Effector CD8-positive, alpha-beta T cell (primary cell): ENCODE measurements at places on chromosomes 3 and 15.

GRCh38 chr15:33675246-33675645 is 293.1 kb upstream of the CHRM5 start:
- no peak for DNase-seq

- DNase-seq = no peak
These were observed 13.9 kb upstream of the APH1B start for GRCh38 chr15:63263519-63263918.

DNA sequence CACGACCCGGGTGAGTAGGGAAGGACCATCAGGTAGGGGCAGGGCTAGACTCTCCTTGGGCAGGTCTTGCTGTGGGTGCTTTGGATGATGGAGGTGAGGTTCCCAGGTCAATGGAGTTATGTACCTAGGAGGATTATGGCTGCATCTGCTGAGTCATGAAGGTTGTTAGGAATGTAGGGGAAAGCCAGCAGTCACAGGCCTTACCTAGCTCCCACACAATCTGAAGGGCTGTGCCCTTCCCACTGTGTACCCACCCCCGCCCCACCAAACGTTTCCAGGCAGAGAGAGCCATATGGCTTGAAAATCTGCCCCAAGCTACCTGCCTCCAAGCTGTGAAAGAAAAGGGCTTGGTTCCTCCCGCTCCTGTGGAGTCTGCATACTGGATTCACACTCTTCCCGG is 573.4 kb upstream of the DPPA4 start:
- DNase-seq = no peak

DNA sequence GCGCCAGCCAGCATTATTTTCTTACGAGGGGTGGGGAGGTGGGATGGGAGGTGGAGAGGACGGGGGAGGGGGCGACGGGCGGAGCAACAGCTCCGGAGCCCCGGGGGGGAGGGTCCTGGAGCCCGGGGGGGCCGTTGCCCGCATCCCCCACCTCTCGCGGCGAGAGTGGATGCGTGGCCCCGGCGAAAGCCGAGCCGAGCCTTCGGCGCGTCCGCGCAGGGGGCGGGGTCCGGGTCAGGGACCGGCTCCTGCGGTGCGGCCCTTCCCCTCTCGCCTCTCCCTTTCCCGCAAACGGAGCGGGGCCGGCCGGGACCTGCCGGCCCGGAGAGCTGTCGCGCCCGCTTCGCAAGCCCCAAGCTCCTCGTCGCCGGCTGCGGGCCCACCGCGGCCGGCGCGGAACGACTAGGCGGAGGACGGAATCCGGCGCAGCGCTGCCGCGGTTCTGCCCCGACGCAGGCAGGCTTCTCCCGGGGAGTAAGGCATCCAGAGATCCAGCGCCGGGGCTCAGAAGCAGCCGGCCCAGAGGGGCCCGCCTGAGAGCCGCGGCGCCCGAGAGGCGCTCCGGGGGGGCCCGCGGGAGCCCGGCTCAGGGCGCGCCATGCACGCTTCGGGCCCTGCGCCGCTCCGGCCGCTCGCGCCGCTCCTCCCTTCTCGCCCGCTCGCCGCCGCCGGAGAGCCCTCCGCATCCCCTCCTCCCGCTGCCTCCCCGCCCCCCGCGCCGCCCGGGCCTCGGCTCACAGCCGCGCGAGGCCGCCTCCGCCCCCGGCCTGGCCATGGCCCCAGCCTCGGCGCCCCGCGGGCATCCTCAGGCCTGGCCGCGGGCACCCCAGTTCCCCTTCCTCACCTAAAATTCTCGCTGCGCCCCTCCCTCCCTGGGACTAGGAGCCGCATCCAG is 459 bp upstream of the ADCY5 start:
- no peak for DNase-seq

DNA sequence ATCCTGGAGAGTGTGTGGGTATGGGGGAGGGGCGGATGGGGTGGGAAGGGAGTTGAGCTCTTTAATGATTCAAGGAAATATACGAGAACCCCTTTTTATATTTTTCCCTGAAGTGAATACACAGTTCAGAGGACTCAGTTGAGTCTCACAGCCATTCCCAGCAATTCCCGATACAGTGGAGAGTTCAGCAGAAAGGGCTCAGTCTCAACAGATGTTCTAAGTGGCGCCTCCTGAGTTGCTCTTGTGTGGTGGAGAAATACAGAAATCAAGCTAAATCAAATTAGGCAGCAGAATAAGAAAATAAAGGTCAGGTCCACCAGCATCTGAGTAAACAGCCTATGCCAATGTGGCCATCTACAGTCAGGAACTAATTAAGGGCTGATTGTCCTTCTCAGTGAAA is 372.1 kb downstream of the NR2F2 start:
- no peak for DNase-seq

- no peak for DNase-seq
These were observed 55.6 kb upstream of the ABHD10 start for GRCh38 chr3:111923095-111923771.

GRCh38 chr15:49031804-49032203 is 14.4 kb downstream of the SECISBP2L start:
- DNase-seq = no peak

DNA sequence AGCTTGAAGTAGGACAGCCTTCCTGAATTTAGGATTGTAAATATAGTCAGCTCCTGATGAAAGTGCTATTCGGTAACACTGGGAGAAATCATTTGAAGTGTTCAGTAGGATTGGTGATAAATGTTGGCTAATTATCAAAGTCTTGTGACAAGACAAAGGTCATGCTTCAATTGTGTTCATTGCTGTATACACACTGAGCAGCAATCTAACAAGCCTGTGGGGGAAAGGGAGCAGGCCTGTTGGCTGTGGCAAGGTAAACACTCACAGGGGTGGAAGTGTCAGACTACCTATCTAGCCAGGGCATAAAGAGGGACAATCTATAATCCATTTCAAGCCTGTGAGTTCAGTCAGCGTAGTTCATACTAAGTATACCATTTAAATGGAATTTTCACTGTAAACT is 111.0 kb upstream of the MANF start:
- DNase-seq = no peak

- no peak for DNase-seq
These were observed 78.3 kb downstream of the RSL24D1 start for GRCh38 chr15:55118344-55118870.

DNA sequence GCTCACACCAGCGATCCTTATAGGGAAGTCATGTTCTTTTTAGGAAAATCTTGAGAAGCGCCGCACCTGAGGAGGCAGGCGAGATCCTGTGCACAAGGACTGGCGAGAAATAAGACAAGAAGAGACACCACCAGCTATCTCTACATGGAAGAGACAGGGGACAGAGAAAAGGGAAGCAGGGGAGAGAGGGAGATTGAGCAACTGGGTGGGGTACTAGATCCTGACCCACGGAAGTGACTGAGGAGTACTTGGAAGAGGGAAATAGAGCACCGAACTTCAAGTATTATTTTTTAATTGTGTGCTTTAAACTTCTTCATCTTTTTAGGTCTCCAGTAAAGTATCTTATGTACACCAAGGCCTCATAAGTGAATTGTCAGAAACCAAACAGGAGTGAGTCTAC is 742.0 kb upstream of the LMCD1 start:
- no peak for DNase-seq

DNA sequence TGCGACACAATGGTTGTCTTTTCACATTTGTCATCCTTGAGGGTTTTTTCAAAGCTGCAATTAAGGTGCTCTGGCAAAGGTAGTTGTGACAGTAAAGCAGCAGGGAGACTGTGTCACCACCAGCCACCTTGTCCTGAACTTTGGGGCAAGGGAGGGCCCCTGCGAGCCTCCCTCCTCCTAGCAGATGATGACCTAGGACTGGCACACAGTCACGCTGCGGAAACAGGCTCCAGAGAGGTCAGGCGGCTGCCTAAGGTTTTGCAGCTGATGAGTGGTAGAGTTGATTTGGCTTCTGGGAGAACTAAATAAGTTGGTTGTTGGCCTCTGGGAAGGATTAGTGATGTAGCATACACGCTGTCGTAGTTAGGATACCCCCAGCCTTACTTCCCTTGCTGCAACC is 62.7 kb downstream of the PDIA5 start:
- DNase-seq = no peak
